ENCODE measurements at places on chromosomes 1 and 21.

DNA sequence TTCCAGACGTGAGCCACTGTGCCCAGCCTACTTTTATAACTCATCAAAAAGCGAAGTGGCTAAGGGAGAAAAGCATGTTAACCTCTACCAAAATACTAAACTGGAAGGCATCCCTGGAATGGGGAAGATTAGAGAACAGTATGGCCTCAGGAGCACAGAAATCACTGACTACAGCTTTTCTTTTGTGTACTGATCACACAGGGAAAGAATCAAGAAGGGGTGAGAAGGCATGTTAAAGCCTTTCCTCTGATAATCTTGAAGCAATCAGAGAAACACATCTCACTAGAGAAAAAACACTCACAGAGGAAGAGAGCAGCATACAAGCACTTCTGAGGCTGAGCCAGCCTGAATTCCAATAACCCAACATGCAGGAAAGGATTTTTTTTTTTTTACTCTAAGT lies 10.7 kb downstream of the PCAT6 start:
- DNase-seq, result no peak

DNA sequence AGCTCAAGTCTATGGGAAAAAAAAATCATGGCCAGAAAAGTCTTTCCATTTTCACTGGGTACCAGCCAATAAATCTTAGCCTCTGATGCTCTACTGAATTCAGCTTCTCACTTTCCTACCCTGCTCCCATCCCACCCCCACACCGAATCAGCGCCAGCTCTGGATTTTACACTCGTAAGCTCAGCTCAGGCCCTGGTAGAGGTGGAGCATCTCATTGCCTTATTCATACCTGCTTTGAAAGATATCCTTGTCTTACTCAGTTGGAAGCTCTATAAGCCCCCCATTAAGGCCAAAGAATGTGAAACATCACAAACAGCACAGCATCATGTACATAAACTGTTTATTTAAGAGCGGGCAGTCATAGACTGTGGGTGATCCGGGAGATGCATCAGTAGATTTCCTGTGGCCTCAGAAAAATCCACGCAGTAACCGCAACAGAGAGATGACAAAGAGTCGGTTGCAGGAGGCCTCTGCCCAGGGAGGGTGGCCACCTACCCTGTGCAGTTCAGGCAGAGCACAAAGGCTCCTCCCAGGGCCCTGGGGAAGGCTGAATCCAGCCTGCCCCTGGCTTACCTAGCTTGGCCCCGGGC lies 36.4 kb upstream of the ETS2 start:
- DNase-seq, result no peak

DNA sequence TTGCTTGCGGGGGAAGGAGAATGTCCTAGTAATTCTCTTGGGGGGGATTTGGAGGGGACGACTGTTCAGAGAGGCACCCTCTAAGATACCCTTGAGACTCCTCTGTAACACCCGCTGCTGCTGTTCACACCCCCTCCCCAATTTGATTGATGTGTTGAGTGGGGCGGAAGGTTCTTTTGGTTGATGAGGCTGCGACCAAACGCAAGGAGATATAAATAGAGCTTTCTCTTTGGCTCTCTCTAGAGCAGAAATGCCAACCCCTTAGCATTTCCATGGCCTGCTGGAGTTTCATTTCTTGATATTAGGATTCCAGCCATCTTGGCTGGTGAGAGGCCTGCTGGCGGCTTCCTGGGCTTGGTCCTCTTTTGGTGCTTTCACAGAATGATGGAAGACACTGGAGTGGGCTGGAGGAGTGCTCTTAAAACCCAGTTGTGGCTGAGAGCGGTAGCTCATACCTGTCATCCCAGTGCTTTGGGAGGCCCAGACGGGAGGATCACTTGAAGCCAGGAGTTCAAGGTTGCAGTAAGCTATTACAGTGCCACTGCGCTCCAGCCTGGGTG lies 2.0 kb downstream of the PIK3CD start:
- DNase-seq, result no peak

GRCh38 chr1:205054013-205054412 lies 11.0 kb downstream of the CNTN2 start:
- no peak for DNase-seq

GRCh38 chr21:42651515-42652401 lies 1.7 kb upstream of the PDE9A start:
- DNase-seq, result no peak

DNA sequence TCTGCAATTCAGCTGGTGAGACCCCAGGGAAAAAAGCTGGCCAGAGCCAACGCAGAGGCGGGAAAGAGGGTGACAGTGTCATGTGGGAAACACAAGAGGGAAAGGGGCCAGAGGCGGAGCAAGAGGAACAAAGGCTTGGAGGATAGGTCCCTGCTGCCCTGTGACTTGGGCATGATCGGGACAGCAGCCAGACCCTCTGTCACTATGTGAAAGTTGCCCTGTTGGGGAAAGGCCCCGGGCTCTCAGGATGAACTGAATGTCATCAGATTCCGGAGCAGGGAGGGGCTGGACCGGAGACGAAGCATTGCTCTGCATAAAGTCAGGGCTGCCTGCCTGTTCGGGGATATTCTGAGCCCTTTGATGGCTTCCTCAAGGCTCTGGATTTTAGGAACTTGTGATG lies 5.7 kb upstream of the ELF3 start:
- no peak for DNase-seq

DNA sequence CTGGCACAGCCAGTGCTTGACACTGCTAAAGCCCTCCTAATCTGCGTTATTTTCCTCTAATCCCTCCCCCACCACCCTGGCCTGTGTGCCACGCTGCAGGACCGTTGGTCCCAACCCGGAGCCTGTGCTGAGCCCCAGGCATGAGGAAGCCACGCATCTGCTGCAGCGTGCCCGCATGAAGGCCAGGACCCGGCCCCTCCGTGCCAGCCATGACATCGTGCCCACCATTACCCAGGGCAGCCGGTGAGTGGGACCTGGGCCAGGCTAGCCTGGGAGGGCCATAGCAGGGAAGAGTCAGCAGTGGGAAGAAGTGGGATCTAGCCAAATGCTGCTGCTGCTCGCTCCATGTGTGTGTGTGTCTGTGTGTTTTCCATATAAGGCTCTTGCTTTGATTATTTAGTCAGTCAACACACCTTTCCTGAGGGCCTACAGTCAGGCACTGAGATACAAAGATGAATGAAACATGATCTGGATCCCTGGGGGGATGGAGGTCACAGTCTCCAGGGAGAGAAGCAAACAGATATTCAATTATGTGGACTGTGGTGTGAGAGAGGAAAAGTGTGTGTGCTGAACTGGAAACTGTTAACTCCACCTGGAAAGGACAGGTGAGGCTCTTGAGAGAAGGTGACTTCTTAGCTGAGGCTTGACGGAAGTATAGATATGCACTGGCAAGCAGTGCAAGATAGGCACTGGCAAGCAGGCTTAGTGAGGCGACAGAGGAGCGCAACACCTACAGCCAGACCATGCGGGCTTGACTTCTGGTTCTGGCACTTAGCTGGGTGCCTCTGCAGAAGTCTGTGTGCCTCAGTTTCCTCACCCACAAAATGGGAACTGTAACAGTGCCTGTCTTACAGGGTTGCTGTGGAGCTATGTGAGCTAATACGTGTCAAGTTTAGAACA lies 15.9 kb downstream of the KIAA1614 start:
- DNase-seq, result no peak

DNA sequence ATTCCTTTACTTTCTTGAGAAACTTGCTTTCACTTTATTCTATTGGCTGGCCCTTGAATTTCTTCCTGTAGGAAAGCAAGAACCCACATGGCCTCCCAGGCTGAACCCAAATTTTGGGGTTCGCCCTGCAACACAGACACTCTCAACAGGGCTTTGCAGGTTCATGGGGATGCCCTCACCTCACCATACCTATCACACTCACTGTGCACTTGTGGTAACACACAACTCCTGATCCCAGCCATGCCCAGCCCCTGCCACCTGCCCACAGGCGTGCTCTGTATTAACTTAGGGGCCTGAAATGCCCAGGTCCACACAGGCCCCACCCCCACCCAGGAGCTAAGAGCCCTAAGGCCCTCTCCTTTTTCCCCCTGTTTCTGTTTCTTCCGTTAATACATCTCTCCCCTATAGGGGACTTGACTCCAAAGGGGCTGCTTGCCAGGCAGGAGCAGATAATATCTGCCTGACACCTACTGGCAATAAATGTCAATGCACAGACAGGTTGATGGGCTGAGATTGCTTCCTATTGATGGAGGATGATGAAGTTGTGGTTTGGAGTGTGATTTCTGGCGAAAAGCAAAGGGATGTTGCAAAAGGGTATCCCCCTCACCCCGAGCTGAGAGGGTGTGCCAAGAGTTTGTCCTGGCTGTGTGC lies 171.5 kb downstream of the AJAP1 start:
- DNase-seq, result no peak

DNA sequence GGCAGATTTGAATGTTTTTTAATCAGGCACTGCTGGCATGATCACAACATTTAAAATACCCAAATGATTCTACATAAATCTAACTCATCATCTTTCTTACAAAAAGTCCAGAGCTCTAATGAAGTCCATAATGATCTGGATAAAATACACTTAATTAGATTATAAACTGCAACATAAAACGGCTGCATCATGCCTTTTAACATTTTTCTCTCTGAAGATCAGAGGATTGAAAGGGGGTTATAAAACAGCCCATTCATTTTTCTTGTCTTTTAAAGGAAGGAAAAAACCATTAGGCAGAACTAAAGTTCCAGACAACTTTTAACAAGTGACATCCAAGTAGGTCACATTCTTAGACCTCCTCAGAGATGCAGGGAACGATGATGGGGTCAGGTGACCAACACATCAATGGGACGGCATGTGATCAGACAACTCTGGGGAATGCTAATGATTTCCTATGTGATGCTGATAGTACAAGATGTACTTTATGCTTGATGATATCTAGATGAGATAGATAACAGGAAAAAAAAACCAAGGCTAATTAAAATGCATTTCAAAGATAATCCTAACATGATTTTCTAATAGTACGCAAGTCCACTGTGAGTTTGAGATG lies 455.1 kb downstream of the SMYD3 start:
- DNase-seq, result no peak

- no peak for DNase-seq
Observed at GRCh38 chr21:37207441-37208009, 59.6 kb downstream of the VPS26C start.

- DNase-seq, result no peak
Observed at GRCh38 chr21:37793660-37794059, 122.6 kb downstream of the KCNJ6 start.

DNA sequence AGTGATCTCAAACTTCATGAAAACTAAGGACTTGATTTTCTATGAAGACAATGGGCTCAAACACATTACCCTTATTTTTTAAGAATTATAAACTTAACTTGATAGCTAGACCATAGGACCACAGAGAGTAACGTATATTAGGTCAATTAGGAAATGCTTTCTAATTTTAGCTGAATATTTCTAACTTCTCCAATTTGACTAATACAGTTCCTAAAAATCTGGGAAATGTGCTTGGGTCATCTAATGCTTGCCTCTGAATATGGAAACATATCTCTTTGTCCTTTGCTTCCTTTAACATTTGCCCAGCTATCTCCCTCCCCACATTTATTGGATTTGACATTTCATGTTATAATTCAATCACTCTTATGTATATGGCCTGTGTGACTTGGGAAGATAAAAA lies 141.4 kb downstream of the LHX8 start:
- DNase-seq, result no peak
